ENCODE measurements at places on chromosomes 13 and 19. TPM values are rescaled to one million over a fixed set of nuclear protein-coding genes. Genes with fewer than 3 reads are reported as not detected.

DNA sequence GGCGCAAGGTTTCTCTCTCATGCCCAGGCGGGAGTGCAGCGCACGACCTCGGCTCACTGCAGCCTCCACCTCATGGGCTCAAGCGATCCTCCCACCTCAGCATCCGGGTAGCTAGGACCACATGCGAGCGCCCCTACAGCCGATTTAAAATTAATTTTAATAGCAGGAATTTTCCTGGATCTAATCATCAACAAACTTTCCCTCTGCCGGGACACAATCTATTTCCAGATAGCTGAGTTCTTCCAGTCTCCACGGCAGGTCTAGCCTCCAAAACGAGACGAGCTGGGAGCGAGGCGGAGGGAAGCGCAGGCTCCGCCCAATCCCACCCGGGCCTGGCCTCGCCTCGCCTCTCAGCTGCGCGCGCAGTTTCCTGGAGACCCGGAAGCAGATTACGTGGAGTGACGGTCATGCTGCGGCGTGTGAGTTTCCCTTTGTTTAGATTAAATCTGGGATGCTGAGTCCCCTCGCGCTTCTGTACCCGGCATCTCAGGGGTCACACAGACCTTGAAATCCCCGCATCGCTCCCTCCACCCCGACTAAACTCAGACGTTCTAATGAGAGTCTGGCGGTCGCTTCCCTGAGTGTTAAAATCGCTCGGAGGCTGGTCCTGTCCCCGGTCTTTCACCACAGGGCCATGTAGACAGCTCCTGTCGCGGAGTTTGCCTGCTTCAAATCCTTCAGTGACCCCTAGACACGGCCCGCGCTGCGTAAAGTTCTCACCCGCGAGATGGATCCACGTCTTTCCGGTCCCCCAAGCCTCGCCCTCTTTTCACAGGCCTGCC lies at the start of gene ZNF880:
Gene ZNF880 (plus strand): TSS at position 365 of the 782 bp plus-strand sequence. CDS start 43 bp downstream, at position 408.
- peak within 1 kb of the TSS; percentile 23 for H3K27ac ChIP-seq
- no peaks in the 10 kb centered on the region for H3K27me3 ChIP-seq
- peak; percentile 77 for DNase-seq

- no peak overlapping the region for H3K27ac ChIP-seq
- no peak for DNase-seq
- no peaks in the 10 kb centered on the region for H3K4me1 ChIP-seq
- H3K27me3 ChIP-seq, result no peaks in the 10 kb centered on the region
Measured at GRCh38 chr13:31179754-31180153, 18.1 kb upstream of the HSPH1 start.

GRCh38 chr13:32669030-32669646 lies 82.9 kb downstream of the PDS5B start:
- no peak for DNase-seq
- H3K4me1 ChIP-seq, result peaks cover 2% of the 10 kb centered on the region
- H3K27ac ChIP-seq, result peak overlapping the region; percentile 23
- H3K27me3 ChIP-seq, result no peaks in the 10 kb centered on the region
- peaks cover 27% of the 10 kb centered on the region for H3K36me3 ChIP-seq

DNA sequence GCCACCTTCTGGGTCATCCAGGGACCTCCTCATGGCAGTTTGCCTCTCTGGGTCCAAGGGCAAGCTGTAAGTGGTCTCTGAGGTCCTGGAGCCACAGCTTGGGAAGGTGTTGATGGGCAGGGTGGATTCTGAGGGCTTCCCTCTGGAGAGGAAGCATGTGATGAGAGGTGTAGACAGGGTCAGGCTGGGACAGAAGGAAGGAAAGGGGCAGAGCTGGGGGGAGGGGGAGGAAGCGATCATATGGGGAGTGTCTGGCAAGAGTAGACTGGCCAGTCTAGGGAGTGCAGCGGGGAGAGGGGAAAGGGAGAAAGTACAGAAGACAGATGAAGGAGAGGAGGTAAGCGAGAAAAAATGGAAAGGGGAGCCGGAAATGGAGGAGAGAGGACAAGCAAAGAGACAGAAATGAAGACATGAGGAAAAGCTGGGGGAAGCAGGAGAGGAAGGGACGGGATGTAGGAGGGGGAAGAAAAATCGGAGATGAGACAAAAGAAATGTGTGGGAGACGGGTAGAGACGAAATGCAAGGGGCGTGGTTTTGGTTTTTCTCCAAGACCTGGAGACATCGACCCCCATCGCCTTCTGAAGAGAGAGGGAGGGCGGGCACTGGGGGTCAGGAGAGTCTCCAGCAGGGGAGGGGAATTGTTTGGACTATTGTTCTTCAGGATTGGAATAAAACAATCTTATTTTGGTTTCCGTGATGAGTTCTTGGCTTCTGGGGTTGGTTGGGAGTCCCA lies 26.6 kb downstream of the ZSWIM9 start:
- DNase-seq, result no peak
- H3K4me1 ChIP-seq, result no peaks in the 10 kb centered on the region
- no peaks in the 10 kb centered on the region for H3K27me3 ChIP-seq

The SLC25A41 gene
- 0.27 TPM for total RNA-seq

The SULT2B1 gene
- not detected for total RNA-seq

The DACH1 gene
- total RNA-seq, result 0.34 TPM
